Astrocyte (in vitro differentiated cells and primary cell): ENCODE measurements at places on chromosomes 6 and 20.

- no peak for DNase-seq
Observed at GRCh38 chr20:63807654-63808053, 23.4 kb downstream of the ZBTB46 start.

DNA sequence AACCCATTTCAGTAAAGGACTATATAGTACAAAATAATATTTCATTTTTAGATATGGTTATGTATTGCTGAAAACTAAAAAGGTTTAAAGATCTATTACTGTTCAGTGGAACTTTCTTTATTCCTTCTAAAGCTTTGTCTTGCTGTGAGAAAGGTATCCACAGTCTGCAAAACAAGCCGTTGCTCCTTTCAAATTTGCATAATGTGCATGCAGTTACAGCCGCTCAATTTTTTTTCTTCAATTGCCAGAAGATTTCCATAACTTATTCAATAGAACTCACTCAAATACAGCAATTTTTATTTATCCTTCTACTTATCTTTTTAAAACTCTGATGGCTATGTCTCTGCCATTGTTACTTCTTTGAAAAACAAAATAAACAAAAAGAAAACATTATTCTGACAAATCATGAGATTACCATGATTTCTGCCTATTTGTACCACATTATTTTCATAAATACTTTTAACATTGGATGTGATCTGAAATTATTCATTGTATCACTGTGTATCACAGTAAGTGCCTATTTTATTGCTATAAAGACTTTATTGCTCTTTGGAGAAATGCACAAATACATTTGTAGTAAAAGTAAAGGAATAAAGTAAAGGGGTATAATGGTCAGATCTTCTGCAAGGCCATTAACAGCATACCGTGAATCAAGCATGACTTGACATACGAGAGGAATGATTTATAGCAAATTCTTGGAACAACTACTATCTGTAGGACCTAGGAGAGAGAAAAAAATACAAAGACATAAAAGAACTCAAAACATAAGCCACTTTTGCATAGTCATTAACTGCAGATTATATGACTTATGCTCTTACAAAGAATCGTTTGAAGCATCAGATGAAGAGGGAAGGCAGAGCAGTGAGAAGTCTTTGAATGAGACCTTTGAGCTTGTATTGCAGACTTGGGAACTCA is 29.6 kb upstream of the HBS1L start:
- DNase-seq, result no peak

DNA sequence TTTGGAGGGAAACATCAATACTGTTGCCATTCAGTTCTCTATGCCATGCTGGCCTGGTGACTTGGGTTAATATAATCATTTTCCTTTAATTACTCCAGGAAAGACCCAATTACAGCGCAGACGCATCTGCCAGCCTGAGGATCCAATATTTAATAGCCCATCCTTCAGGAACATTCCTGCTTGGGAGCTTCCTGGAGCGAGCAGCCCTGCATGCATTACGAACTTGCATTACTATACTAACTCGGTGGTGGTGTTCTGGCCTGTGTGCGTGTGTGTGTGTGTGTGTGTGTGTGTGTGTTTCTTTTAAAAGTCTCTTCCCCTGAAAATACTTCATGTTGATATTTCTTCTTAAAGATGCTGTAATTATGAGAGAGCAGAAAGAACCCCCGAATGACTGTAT is 26.5 kb downstream of the PMEPA1 start:
- no peak for DNase-seq

- no peak for DNase-seq
Observed at GRCh38 chr6:107769053-107769658, 55.0 kb downstream of the SCML4 start.

DNA sequence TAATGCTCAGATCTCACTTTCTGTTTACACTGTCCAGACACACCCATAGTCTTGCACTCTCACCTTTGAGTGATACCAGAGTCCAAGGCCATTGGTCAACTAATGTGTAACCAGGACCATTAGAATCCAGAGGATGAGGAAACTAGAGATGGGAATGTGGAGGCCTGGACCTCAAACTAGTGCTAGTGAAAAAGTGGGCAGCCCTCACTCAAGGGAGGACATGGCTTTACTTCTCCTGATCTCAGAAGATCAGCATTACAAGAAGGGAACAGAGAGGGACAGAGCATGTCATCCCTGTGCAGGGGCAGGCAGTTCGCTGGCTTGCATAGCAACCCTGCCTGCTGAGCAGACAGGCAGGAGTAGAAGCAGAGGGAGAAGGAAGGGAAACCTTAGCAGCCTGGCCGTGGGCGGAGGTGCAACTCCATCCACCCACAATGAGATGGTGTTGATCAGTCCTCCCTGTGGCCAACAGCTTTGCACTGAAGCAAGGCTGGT is 22.6 kb upstream of the XRN2 start:
- no peak for DNase-seq

DNA sequence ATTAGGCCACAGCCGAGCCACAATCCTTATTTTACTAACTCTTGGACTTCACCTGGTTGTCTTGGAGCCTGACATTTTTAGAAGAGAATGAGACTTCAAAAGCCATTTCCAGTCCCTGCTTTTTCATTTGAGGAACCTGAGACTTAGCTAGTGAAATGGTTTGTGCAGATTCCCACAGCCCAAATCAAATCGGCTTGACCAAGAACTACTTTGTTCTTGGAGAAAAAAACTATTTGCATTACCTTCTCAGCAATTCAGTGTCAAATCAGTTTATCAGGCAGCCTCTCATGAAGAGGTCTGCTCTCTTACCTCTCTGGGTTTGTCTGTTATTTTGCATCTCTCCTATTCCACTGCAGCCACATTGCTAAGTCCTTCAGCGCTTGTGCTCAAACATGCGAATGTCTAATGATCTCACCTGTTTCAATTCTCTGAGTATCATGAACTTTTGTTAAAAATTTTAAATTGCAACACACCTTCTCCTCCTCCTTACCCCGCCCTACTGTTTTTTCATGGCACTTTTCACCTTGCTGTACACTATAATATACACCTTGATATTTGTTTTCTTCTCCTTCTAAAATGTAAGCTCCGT is 573 bp upstream of the IFNGR1 start:
- DNase-seq, result no peak

DNA sequence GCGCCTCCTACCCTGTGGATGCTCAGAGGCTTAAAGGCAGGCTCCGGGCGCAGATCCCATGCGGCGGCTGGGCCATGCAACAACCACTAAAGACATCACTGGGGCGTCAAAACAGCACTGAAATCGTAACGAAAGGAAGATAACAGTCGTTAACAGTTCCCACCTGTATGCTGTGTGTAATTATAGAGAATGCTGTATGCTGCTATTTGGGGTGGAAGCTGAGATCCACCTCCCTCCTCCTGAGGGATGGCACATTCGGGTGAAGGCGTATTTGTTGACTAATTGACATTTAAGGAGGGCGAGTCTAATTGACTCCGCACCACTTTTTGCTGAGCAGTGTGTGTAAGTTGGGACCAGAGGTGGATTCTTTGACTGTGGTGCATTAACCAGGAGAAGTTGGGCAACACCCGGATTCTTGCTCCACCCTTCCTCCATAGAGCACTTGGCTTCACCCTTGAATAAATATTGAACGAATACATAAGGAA is 687 bp downstream of the SLC35A1 start:
- DNase-seq, result peak; percentile 45

DNA sequence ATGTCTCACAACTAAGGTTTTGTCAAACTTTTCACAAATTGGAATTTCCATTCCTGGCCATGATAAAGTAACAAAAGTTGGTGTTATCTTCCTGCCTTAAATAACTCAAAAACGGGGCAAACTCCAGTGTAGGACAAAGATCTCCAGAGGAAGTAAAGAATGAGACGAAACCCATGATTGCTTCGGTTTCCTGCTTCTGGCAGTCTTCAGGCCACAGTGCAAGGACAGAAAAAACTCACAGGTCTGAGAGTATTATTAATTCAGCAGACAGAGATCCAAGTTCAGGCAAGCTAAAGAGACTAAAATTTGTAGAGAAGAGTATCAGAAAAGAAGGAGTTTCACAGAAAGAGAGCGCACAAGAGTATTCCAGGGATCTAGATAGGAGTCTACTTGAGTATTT is 64.8 kb upstream of the RCAN2 start:
- DNase-seq, result no peak

- no peak for DNase-seq
Observed at GRCh38 chr20:60271597-60271996, 313.4 kb downstream of the CDH26 start.

GRCh38 chr6:127013865-127014264 is 104.6 kb upstream of the RSPO3 start:
- DNase-seq, result no peak

GRCh38 chr20:50321797-50322480 is 131.3 kb downstream of the CEBPB start:
- peak; percentile 72 for DNase-seq

- DNase-seq, result peak; percentile 55
Observed at GRCh38 chr6:139262519-139263300, 29.1 kb downstream of the TXLNB start.

GRCh38 chr6:14283600-14284235 is 166.1 kb downstream of the CD83 start:
- DNase-seq, result no peak

GRCh38 chr6:115891111-115891669 is 169.5 kb downstream of the FRK start:
- peak; percentile 66 for DNase-seq

DNA sequence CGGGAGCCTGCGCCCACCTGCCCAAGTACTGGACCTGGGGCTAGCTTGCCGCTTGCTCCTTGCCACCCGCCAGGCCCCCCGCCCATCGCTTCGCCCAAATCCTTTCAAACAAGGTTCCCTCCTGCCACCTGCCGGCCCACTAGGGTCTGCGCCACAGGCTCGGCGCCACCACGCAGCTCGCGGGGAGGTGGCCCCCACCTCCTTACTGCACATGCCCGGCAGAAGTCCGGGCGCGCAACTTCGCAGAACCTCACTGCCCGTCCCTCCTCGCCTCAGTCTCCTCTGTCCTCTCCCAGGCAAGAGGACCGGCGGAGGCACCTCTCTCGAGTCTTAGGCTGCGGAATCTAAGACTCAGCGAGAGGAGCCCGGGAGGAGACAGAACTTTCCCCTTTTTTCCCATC is 11.2 kb downstream of the GNAS-AS1 start:
- no peak for DNase-seq

- DNase-seq, result peak; percentile 8
Observed at GRCh38 chr6:24504649-24505586, 10.1 kb downstream of the ALDH5A1 start.

DNA sequence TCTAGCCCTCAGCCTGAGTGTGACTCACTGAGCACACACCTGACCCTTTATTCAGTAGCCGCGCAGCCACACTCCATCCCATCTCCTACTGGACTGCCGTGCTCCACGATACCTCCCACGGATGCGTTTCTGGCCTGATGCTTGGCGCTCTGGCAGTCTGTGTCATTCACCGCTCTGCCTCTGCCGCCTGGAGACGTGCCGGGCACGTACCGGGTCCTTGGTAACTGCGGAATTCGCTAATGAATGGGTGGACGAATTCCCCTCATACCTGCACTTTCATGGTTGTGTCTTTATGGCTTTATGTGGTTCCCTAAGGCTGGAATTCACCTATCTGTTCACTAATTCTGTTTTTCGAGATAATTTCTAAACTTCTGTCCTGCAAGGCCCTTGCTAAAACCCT is 405.7 kb downstream of the QKI start:
- DNase-seq, result no peak

- no peak for DNase-seq
Observed at GRCh38 chr6:157008568-157008967, 231.4 kb downstream of the ARID1B start.

DNA sequence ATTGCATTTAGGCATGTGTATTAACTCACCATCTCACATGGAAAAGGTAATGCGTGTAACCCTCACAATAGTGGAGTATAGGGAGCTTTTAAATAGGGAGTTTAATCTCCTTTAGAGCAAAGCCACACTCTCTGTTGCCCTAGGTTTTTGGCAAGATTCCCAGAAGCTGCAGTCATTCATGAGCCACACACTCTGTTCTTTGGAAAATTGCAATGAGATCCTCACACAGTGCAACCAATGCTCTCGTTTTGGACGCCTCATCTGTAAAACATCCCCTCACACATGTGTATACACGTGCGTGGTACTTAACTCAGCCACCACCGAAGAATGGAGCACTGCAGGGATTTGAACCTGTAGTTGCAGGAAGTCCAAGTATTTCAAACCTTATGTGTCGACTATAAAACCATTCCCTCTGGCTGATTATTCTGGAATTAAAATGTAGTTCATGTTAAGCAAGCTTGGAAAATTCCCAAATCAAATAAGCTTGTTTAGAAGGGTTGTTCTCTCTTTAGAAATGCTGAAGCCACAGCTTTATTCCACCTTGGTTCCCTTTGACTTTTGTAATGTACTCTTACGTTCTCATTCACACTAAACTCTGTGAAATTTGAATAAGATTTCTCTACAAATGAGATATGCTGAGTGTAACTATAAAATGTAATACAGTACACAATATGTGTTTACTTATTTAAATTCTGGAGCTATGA is 489.8 kb upstream of the MANEA start:
- peak; percentile 84 for DNase-seq

- DNase-seq, result peak; percentile 89
Observed at GRCh38 chr6:157761331-157761921, 61.6 kb upstream of the SNX9 start.

DNA sequence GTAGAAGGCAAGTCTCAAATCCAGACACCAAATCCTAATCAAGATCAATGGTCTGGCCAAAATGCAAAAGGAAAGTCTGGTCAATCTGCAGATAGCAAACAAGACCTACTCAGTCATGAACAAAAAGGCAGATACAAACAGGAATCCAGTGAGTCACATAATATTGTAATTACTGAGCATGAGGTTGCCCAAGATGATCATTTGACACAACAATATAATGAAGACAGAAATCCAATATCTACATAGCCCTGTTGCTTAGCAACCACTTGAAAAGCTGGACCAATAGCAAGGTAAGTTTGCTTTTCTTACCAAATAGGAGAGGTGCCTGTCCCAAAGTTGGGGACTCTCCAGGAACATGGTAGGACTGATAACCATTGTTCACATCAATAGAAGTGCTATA is 2.0 kb downstream of the SEMG2 start:
- no peak for DNase-seq
